ENCODE measurements at places on chromosomes 3 and 15.

DNA sequence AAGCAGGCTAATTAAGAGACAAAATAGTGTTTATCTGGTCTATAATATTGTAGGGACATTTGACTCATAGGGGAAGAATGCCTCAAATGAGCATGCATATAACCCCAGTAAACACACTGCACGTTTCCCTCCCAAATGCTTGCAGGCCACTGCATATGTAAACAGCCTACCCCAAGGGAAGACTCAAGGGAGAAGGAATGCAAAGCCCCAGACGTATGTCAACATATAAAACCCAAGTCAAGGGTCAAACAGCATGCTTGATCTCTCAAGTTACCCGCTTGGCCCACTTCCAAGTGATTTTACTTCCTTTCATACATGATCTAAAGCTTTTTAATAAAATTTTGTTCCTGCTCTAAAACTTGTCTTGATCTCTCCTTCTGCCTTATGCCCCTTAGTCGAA lies 1090.0 kb downstream of the OTOL1 start:
- DNase-seq = no peak

DNA sequence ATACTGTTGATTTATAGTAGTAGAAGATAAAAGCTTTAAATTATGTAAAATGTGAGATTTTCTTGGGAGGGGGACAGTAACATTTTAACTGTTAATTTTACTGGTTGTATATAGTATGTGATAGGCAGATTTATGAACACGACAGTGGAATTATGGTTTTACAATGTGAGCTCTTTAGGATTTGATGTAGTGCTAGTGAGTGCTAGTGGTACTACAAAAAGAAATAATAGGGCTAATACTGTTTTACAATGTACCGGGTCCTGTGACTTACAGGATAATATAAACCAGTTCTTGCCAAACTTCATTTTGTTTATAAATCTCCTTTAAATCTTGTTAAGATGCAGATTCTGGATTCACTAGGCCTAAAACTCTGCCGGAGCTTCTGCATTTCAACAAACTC lies 165.7 kb downstream of the TCF12 start:
- DNase-seq = no peak

- DNase-seq = no peak
Measured at GRCh38 chr3:139024968-139025367, 4.2 kb upstream of the PRR23B start.

- no peak for DNase-seq
Measured at GRCh38 chr3:25306066-25306465, 122.0 kb upstream of the RARB start.

DNA sequence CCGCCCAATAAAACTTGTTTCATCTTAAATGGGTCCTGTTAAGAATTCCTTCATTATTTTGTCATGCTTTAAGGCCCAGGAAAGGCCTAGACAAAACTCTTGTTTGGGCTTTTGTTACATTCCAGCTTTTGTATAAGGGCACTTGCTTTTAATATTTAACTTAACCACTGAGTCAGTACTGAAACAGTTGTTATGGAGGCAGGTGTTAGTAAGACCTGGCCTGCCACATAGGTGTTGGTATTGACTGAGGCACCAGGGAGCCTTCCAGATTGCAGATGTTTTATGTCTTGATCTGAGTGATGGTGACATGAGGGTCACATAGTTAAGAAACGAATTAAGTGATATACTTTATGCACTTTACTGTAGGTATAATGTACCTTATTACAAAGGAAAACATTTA lies 274.9 kb upstream of the TGFBR2 start:
- no peak for DNase-seq

GRCh38 chr3:30354972-30355371 lies 251.4 kb upstream of the TGFBR2 start:
- DNase-seq = no peak

GRCh38 chr3:160016972-160017371 lies 28.3 kb downstream of the IL12A start:
- no peak for DNase-seq

DNA sequence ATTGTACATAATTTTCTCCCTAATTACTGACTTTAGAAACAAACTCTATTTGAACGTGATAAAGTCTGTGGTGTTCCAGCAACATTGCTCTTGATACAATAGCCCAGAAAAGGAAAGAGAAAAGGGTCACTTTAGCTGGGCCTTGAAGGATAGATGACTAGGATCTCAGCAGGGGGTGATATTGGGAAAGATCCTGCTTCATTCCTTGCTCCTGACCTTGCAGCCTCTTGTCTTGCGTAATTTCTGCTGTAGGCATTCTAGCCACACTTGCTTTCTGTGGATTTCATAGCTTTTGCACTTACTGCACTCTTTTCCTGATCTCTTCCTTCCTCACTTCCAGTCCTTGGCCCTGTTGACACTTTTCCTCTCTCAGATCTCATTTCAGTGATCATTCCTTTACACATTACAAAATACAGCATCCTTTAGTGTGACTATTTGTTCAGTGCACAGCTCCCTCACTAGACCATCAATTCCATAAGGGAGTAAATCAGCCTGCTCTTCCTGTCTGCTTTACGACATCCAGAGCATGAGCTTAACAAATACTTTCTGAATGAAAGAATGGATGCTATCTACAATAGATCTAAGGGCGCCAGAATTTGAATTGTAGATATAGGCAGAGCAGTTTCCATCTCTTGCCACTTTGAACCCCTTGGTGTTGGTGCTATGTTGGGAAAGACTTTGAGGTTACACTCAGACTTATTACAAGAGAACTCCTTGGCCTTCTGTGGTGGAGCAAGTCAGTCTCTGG lies 559.6 kb upstream of the MDFIC2 start:
- DNase-seq = no peak

GRCh38 chr3:175751089-175751488 lies 892.0 kb downstream of the NAALADL2 start:
- no peak for DNase-seq

DNA sequence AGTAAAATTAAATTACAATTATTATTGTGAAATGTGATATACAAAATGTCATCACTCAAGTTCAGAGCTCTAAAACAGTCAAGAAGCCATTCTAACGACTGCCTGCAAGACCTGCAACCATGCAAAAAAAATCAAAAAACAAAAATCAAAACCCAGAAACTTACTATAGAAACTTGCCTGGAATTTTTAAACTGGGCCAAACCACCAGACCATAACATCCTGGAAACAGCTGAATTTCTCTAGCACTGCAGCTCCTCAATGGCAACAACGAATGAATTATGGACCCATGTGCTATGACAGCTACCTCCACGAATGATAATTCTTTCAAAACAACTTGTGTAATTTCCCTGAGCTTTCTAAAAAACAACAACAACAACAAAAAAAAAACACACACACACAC lies 130.0 kb upstream of the KCNMB2 start:
- no peak for DNase-seq

DNA sequence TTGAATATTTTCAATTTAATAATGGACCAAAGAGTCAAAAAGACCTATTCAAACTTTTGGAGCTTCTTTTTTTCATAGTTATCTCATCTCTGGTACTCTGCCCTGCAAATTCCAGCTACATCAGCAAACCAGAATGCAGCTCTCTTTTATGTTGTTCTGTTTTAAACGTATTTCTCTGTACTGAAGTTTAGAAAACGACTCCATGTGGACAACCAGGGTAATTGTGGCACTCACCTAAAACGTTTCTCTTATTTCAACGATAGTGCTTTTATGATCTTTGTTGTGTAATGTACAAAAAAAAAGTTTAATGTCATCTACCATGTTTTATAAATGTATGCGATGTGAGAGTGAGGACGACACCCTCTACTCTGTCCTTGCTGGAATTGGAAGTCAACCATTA lies 1472.3 kb upstream of the GBE1 start:
- DNase-seq = no peak

GRCh38 chr3:21750831-21751391 lies at the start of gene ZNF385D:
Gene ZNF385D (minus strand): TSS chr3:21751210. CDS start chr3:21750916, 294 bp downstream.
- peak; percentile 34 for DNase-seq

DNA sequence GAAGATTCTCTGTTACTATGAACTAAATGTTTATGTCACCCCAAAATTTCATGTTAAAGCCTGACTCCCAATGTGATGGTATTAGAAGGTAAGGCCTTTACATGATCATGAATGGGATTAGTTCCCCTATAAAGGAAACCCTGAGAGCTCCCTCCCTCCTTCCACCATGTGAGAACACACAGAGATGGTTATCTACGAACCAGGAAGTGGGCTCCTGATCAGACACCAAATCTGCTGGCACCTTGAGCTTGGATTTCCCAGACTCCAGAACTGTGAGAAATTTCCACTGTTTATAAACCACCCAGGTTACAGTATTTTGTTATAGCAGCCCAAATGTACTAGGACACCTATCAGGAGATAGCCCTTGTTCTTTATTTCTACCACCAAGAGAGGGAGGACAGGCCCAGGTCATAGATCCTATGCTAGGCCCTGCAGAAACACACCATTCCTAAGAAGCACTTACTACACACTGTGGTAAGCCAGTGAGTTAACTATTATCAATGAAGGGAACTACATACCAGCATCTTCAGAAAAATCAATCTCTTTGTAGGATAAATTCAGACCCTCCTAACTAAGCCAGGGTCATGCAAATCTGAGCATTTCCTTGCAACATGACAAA lies 59.0 kb downstream of the PRKAR2A start:
- DNase-seq = no peak

GRCh38 chr3:155335724-155336354 lies 42.4 kb upstream of the STRIT1 start:
- no peak for DNase-seq

DNA sequence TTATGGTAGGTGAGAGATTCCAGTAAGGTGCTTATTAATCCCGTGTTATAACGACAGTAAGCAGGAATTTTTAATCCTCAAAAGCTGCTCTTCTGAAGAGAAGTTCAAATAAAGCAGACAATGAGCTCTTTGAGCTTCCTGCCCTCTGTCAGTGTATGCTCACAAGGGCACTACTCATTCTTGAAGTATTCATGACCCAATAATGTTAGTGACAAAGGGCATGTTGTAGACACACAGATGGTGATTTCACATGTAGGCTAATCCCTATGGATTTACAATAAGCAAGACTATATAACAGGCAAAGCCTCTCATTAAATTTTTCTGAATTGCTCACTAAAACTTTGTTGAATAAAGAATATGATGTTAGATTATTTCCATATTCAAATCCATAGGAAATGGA lies 578.6 kb downstream of the RSL24D1 start:
- no peak for DNase-seq

GRCh38 chr15:70046679-70047369 lies 50.9 kb downstream of the TLE3 start:
- no peak for DNase-seq

DNA sequence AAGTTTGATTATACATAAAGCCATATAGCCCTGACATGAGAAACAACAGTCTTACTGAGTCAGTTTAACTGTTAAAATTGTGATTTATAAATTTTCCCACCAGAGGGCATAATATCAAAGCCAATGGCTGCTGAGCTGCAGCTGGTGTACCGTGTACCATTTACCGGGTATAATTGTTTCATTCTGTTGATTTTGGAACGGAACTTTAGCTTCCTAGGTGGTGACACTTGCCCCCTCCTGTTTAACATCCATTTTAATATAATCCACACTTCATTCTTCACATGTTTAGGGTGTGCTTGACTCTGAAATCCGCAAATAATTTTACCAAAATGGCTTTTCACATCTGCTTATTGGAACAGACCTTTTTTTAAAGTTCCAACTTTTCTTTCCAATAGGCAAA lies 72.8 kb downstream of the SLC9A9 start:
- peak; percentile 63 for DNase-seq

DNA sequence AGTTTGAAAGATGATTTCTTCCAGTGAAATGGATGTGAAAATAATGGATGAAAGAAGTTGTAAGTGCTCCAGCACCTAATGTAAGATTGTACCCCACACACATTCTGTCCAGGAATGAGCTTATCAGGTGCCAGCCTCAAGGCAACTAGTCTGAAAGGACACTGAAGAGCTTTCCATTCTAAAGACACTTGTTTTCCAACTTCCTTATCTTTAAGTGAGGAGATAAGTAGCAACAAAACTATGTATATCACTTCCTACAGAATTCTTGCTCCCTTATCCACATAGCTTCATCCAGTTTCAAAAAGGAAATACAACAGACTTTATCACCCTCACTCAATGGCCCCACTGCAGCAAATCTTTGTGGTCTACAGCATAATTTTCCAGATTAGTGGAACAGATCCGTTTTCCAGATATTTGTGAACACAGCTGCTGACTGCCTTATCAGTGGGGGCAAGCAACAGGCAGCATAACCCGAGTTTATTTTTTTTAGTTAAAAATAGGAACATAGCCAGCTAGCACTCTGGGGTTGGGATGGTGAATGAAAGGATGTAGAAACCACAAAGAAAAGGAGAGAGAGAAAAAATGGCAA lies 60.6 kb downstream of the CD200R1L start:
- no peak for DNase-seq

DNA sequence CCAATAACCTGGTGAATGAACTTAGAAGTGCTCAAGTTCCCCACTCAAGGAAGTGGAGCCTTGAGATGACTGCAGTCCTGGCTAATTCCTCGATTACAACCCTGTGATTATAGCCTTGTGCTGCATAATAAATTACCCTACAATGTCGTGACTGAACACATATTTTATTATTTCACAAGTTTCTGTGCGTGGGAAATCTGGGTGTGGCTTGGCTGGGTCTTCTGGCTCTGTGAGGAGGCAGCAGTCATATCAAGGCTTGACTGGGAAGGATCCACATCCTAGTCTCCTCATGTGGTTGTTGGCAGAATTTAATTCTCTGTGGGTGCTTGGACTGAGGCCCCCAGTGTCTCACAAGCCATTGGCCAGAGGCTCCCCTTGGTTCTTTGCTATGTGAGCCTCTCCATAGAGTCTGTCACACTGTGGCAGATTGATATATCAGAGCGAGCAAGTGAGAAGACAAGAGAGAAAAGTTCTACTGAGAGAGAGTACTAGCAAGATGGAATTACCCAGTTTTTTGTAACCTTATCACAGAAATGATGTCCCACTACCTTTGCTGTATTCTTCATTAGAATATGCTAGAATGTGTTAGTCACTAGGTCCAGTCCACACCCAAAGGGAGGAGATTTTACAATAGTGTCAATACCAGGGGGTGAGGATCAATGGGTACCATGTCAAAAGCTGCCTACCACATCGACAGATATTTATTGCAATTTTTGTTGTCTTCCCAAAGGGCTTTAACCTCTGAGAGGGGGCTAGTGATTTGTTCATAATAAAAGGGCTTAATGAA lies 102.8 kb upstream of the TBC1D5 start:
- DNase-seq = no peak

DNA sequence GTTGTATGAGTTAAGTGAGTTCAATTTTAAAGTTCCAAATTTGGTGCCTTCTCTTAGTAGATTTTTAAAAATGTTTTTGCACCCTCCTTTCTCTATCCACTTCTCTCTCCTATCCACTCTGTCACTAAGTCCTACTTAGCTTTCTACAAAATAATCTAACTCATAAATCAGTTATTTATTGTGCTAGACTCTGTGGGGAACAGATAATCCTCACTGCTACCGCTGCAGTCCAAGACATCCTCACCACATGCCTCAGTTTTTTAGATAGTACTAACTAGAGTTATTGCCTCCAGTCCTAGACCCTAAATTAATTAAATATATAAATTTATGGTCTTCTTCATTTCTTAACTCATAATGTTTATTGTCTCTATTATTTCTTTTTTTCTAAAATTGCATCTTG lies 576.3 kb downstream of the GRM7 start:
- no peak for DNase-seq
